ENCODE measurements at places on chromosomes 5 and 9.

DNA sequence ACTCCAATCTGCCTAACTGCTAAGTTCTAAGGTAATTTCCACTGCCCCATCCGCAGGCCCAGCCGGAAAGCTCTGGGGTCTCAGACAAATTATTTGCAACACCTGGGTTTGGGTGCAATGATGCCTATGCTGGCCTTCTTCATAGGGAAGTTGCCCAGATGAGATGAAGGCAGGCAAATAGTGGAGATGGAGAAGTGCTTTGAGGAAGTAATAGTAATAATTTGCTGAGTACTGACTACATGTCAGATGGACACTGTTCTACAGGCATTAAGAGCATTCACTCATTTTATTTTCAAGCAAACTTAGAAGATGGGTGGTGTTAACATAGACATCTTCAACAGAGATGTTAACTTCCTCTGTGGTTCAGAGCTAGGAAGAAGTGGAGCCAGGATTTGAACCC is 3.8 kb downstream of the PCDH12 start:
- no peak for DNase-seq

DNA sequence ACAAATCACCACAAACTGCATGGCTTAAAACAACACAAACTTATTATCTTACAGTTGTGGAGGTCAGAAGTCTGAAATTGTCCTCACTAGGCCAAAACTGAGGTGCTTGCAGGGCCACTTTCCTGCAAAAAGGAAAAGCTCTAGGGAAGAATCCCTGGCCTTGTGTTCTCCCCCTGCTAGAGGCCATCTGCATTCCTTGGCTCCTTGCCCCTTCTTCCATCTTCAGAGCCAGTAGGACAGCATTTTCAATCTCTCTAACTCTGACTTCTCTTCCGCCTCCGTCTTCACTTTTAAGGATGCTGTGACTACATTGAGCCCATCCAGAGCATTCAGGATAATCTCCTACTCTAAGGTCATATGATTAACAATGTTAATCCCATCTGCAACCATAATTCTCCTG is 236.6 kb downstream of the CDK5RAP2 start:
- no peak for DNase-seq

DNA sequence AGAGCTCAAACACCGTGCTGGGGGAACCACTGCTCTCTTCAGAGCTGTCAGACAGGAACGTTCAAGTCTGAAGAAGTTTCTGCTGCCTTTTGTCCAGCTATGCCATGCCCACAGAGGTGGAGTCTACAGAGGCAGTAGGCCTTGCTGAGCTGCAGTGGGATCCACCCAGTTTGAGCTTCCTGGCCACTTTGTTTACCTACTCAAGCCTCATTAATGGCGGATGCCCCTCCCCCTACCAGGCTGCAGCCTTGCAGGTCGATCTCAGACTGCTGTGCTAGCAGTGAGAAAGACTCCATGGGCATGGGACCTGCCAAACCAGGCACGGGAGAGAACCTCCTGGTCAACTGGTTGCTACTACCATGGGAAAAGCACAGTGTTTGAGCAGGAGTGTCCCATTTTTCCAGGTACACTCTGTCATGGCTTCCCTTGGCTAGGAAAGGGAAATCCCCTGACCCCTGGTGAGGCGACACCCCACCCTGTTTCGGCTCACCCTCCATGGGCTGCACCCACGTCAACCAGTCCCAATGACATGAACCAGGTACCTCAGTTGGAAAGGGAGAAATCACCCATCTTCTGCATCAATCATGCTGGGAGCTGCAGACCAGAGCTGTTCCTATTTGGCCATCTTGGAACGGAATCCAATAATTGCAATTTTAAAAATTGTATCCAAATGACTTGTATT is 246.9 kb upstream of the ADAMTS16 start:
- no peak for DNase-seq

DNA sequence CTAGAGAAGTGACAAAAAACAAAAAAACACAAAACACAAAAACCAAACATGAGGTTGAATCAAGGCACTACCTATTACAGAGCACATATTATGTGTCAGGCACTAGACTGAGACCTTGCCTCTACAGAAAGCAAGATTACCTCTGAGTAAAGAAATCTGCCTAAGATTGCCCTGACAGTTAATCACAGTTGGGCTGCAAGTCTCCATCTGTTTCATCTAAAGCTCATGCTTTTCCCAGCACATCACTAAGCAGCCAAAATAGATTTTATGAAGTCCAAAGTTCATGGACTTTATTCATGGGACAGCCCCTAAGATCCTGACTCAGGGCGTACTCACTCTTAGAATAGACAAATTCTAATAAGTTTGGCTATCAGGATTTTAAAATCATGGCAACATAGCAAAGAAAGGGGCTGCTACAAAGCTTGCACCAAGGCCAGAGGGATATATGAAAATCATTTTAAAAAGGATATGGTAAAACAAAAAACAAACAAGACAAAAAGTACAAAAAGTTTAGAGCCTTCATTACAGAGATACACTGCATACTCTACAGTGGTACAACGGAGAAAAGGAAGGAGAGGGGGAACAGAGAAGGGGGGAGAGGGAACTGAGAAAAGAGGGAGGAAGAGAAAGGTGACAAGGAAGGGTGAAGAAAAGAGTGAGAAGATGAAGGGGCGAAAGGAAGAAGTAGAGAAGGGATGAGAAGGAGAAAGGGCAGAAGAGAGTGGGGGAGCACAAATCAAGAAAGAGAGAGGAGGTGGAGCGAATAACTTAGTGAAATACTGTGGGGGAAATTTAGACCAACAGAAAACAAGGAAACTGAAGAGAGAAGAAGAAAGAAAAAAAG is 58.2 kb downstream of the RICTOR start:
- peak; percentile 59 for DNase-seq

GRCh38 chr5:149414405-149415065 is 35.4 kb upstream of the IL17B start:
- DNase-seq: no peak

DNA sequence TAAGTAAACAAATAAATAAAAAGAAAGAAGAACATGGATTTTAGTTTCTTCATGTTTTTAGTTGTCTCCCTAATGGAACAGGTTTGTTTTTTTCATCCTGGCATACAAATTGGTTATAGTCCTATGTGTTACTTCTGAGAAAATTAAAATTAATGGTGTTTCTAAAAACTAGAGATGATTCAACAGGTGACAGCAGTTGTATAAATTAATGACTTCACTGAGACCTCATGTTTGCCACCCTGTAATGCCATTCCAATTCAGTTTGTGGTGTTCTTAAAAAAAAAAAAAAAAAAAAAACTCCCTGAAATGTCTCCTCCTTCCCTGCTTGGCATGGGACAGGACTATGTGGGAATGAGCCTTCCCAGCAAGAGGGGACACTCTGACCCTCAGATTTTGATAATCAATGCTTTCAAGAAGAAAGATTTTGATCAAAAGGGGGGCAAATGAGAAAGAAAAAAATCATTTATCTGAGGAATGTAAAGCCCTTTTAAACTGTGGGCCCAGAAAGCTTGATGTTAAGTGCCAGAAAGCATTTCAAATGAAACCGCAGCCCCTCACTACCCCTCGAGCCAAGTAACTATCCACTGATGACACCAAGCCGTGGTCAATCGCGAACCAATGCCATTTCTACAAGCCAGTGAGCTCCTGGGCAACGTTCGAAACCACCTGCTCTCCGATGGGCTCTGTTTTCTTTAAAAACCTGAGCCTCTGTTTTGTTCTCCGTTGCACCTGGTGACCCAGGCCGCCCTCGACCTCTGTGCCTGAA is 941 bp downstream of the EXD3 start:
- DNase-seq: no peak

- peak; percentile 21 for DNase-seq
Observed at GRCh38 chr5:107542831-107543231, 127.9 kb downstream of the EFNA5 start.

- no peak for DNase-seq
Observed at GRCh38 chr9:134210511-134210907, 46.1 kb upstream of the RNU6ATAC start.

- DNase-seq: peak; percentile 59
Observed at GRCh38 chr5:53334431-53334941, 145.9 kb upstream of the FST start.

Measured in AG09309 (cell line).